ENCODE measurements at places on chromosomes 13 and 19. TPM values are rescaled to one million over a fixed set of nuclear protein-coding genes. Genes with fewer than 3 reads are reported as not detected.
A peak's percentile ranks its signal among the peaks of the same experiment; 100 is the strongest.

Gene FGF21
- not detected for total RNA-seq

DNA sequence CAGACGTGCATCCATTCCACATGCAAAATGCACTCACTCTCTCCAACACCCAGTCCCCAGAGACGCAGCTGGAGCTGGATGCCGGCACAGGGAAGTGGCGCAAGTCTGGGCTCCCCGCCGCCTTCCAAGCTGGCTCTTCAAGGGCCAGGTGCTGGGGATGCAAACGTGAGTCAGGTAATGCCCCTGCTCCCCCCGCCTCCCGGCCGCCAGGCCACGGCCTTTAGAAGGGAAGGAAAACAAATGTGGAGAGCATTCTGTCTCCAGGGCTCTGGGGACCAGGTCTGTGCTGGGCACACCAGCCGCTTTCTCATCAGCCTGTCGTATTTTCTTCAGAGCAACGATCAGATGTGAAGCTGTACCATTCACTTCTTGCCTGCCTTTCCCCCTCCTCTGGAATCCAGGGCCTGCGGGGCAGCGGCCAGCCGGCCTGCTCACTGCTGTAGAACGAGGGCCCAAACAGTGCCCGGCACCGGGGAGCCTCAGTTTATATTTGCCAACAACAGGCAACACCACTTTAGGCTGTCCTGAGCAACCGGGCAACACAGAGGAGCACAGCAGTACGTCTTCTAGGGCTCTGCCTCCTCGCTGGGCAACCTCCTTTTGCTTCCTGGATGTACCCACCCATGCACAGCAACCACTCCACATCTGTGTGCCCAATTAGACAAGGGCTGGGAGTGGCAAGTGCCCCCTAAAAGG lies 3.8 kb downstream of the RAB20 start:
- DNase-seq, result no peak

Gene ASF1B
- total RNA-seq, result 82.4 TPM

Gene PCSK4
- total RNA-seq, result 9.7 TPM

- peak; percentile 27 for DNase-seq
Measured at GRCh38 chr13:114000151-114001040, 26.5 kb upstream of the C13orf46 start.

DNA sequence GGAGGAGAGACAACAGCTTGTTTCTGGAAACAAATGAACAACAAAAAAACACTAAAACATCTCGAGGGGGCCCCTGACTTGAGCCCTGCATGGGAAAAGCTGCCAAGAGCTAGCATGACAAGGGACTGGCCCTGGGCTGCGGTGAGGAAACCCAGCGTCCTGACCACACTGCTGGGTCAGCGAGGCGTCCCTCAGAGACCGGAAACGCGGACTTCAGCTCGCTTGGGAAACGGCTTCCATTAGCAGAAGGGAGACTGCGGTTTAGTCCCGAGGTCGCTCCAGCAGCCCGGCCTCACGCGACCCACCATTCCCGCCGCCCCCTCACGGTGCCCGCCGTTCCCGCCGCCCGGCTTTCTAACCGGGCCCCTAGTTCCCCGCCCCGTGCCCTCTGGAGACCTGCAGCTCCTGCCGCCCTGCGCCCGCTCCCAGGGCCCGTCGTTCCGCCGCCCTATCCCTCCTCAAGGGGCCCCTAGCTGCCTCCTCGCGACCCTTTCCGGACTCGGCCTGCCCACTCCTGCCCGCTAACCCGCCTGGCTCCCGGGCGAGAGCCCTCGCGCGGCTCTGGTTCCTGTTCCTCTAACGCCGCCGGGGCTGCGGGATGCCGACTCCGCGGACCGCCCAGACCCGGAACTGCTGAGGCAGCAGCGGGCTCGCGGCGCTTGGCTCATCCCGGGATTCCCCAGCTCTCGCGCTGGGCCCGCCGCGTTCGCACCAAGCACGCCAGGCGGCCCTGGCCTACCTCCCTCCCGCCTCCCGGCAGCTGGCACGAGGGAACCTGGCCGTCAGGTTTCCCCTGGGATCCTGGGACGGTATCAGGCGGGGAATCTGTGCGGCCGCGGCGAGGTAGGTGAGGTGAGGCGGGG lies at the start of gene CCDC122:
TSS of gene CCDC122 (minus strand) at position 849 of the 863 bp plus-strand sequence. CDS start 10,364 bp downstream, outside the sequence.
- DNase-seq, result peak; percentile 80

DNA sequence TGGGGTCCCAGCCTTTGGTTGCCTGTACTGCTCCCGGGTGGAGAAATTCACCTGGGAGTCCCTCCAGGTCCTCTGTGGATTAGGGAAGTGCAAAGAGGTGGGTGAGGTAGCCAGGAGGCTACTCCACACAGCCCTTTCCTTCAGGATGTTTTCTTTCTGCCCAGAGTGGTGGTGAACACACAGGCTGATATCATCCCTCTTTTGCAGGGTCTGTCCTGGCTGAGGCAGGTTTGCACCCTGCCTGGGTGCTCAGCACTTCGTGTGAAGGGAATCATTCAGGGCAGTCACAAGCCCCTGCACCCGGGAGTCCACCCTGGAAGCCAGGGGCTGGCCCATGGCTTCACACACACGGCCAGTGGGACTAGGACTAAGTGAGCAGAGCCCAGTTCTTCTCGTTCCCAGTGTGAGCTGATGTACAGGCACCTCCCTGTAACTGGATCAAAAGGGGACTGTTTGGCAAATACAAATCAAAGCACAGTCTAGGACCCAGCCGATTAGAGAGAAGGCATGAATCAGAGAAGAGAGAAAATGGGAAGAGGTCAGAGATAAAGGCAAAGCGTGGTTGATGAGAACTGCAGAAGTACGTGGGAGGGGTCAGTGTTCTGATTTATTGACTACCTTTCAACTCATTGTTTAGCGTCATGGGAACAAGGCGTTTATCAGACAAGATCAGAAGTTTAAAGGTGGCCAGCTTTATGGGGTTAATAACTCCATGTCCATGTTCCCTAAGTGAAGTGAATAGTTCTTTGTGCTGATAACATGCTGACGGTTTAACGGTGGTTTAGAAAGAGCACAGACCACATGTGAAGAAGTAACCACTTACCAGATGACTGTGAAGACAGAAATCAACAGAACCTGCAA lies 30.4 kb upstream of the SPATA13 start:
- DNase-seq, result no peak

GRCh38 chr19:14433554-14434501 lies 722 bp downstream of the PKN1 start:
- DNase-seq, result peak; percentile 61

GRCh38 chr19:50332244-50333038 lies 3.3 kb upstream of the KCNC3 start:
- DNase-seq, result no peak

DNA sequence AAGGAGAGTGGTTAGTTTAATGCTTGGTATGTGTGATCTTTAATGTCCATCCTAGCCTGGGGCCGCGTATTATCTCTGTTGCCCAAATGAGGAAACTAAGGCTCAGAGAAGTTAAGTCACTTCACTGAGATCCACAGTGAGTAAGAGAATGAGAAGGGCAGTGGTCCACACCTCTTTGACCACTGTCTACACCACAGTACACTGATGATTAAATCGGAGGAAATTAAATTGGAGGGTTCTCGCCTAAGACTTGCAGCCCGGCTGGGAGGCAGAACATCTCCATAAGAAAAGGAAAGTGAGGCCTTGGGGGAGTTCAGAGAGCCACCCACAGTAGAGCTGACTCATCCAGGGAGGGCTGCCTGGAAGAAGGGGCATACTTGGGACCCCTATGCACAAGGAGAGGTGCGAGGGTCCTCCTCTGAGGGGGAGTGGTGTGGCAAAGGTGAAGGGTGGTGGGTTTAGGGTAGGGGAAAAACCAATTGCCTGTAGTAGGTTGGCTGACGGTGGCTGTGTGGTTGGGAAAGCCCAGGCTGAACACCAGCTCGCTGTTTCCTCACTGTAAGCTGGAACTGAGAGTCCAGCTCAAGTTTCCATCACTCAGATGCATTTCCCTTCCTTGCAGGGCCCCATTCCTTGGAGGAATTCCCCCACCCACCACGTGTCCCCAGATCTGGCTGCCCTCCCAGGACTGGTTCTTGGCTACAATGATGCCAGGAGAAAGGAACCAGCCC lies 15.0 kb upstream of the DHRS12 start:
- DNase-seq, result peak; percentile 43

DNA sequence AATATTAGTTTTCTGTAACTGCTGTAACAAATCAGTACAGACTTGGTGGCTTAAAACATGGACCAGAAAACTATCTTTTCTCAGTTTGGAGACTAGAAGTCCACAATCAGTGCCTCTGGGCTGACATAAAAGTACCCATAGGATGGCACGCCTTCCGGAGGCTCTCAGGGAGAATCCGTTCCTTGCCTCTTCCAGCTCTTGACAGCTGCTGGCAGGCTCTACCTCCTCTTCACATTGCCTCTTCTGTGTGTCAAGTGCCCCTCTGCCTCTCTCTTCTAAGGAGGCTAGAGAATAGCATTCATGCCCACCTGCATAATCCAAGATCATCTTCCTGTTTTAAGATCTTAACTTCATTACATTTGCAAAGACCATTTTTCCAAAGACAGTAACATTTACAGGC lies 1194.2 kb downstream of the EFNB2 start:
- no peak for DNase-seq

Gene ZNF541
- 0.30 TPM for total RNA-seq

- no peak for DNase-seq
Measured at GRCh38 chr13:78487707-78488106, 115.6 kb downstream of the POU4F1 start.

DNA sequence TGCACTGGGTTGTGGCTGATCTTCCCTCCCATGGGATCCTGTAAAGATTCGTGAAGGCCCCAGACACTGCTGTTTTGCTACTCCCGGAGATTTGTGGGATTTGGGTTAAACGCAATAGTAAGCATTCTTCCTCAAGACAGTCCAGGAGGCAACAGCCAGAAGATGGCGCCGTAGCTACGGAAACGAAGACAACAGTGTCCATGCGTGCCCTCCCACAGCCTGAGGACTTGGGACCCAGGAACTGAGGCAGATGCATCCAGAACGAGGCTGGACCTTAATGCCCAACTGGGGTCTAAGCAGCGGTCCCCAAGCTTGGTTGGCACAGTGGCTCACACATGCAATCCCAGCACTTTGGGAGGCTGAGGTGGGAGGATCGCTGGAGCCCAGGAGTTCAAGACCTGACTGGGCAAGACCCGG lies 57.6 kb upstream of the ZNF507 start:
- DNase-seq, result peak; percentile 34

Gene FUT3
- not detected for total RNA-seq

- DNase-seq, result no peak
Measured at GRCh38 chr19:31278555-31279435, 70.4 kb downstream of the TSHZ3 start.

DNA sequence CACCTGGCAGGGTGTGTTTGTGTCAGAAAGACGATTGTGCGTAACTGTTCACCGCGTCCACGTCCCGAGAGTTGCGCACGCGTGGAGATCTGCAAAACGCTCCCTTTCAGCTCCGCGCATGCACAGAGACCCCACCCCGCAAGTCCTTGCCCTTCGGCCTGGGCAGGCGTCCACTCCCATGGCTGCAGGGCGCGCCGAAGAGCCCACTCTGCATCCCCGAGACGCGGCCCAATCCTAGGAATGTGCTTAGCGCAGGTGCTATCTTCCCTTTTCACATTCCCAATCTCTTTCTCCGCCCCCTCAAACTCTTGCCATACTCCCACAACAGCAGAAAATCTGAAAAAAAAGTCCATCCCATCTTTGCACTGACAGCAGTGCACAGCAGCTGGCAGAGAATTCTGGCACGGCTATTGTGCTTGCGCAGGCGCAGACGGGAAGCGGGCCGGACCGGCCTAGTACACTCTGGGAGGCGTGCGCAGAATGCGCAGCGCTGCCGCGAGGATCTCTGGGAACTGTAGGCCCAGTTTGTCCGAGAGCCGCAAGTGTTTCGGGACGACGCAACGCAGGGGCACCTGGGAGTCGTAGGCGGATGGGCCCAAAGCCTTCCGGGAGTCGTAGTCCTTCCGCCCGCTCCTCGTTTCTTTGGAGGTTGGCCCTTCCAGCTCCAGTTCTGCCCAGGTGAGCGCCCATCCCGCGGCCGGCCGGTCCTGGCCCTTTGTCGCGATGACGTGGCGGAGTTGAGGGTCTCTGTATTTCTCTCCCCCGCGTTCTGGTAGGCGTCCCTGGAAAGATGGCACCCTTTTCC lies 23.1 kb downstream of the ZNF175 start:
- DNase-seq, result peak; percentile 95

Gene DACT3
- 0.48 TPM for total RNA-seq

DNA sequence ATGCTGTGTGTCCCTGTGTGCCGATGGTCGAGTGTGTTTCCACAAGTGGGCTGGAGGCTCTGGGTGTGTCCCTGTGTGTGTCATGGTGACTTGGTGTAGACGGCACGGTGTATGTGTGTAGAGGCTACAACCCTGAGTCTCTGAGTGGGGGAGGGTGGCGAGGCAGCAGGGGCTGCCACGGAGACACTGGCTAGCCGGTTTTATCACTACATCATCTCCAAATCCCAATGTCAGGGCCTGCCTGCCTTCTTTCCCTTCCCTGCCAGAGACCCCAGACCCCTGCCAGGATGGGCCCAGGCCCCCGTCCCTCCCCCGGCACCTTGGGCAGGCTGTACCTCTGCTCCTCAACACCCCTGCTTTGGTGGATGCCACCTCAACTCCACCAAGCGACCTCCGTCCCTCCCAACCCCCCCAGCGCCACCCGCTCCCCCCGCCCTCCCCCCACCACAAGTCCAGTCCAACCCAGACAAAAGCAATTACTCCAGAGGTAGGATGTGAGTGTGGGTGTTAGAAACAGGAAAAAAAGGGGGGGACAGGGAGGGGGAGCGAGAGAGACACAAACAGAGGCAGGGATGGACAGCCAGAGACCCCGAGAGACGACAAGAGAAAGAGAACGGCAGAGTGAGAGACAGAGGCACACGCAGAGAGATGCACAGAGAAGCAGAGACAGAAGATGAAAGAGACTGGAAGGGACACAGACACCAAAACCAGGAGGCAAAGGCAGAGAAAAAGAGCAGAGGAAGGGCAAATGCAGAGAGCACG lies 21.6 kb upstream of the POU2F2 start:
- DNase-seq, result no peak

GRCh38 chr13:39692660-39693438 lies 37.4 kb downstream of the COG6 start:
- no peak for DNase-seq

- no peak for DNase-seq
Measured at GRCh38 chr19:19477705-19478383, 37.5 kb downstream of the TSSK6 start.

Gene TRPC4
- total RNA-seq, result not detected

Gene C19orf67
- total RNA-seq, result not detected

Gene ZNF579
- total RNA-seq, result 10.1 TPM

GRCh38 chr13:99959540-99960230 lies 11.9 kb downstream of the ZIC5 start:
- DNase-seq, result peak; percentile 35

- no peak for DNase-seq
Measured at GRCh38 chr13:94933936-94934335, 221.6 kb upstream of the SOX21 start.

- no peak for DNase-seq
Measured at GRCh38 chr13:23707674-23708073, 137.5 kb downstream of the TNFRSF19 start.

GRCh38 chr13:47801555-47801954 lies 199.5 kb downstream of the SUCLA2 start:
- DNase-seq, result no peak
